ENCODE measurements at places on chromosomes 7 and 10.
A peak's percentile ranks its signal among the peaks of the same experiment; 100 is the strongest.

GRCh38 chr7:20249920-20250319 is 32.7 kb upstream of the MACC1 start:
- no peak for DNase-seq

GRCh38 chr10:91590142-91590903 is 42.5 kb downstream of the PPP1R3C start:
- DNase-seq: peak; percentile 76

DNA sequence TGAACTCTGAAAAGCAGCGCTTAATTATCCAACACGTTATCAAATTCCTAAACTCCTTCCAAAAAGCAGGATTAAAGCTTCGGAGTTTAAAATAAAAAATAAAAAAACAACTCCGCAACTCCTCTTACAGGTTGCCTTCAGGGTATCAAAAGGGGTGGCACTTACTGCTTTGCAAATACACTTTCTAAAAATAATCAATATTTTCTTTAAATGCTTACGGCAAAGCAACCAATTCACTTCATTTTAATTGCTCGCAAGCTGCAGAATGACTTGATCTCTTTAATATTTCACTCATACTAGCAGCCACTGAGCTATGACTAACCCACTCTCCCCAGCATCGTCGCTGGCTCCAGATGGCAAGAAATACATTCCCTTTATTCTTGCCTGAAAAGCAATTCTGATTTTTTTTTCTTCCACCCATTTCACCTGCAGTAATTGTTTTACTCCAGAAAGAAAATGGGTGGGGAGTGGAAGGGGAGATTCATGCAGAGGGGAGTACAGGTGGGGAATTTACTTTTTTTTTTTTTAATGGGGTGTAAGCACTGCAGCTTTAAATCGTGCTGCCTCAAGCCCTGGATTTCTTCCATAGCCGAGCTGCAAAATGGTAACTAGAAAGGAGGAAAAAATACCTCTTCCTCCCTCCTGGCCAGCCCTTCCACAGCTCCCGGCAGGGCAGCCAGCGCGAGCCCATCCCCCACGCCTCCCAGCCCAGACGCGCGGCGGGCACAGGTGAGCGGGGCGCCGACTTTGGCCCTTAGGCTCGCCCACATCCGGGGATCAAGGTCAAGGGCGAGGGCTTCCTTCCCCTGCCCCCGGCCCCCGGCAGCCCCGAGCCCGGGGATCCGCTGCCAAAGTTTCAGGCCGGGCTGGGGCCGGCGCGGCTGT is 54.2 kb upstream of the FHIP2A start:
- DNase-seq: no peak

GRCh38 chr10:37534166-37534565 is 323.2 kb downstream of the ZNF248 start:
- DNase-seq: no peak

DNA sequence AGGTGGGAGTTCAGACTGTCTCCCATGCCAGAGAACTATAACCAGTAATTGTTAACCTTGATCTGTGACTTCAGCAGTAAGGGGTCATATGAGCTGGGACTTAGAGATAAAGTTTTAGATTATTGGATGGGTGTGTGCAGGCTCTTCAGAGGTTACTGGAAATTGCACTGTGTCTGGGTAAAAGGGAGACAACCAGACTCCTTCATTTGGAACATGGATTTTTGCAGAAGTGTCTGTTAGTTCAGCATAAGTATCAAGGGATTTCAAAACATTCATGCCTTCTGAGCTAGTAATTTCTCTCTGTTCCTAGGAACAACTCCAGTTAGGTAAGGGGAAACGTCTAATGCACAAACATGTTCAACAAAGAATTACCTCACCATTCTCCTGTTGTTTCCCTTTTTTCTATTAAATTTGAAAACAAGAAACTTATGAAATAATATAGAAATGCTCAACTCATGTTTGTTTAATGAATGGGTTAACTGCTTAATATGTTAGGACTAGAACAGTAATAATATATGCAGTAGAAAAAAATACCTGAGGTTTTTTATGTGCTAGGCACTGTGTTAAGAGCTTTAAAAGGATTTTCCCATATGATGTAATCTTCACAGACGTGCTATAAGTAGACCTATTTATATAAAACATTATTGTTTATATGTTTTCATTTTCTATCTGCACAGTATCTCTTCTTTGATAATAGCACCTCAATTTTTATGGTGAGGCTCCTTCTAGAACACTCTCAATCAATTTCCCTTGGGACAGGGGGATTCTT is 233.0 kb downstream of the CACNA2D1 start:
- DNase-seq: no peak

- DNase-seq: no peak
These were observed 63.4 kb downstream of the VAX1 start for GRCh38 chr10:117074621-117075020.

DNA sequence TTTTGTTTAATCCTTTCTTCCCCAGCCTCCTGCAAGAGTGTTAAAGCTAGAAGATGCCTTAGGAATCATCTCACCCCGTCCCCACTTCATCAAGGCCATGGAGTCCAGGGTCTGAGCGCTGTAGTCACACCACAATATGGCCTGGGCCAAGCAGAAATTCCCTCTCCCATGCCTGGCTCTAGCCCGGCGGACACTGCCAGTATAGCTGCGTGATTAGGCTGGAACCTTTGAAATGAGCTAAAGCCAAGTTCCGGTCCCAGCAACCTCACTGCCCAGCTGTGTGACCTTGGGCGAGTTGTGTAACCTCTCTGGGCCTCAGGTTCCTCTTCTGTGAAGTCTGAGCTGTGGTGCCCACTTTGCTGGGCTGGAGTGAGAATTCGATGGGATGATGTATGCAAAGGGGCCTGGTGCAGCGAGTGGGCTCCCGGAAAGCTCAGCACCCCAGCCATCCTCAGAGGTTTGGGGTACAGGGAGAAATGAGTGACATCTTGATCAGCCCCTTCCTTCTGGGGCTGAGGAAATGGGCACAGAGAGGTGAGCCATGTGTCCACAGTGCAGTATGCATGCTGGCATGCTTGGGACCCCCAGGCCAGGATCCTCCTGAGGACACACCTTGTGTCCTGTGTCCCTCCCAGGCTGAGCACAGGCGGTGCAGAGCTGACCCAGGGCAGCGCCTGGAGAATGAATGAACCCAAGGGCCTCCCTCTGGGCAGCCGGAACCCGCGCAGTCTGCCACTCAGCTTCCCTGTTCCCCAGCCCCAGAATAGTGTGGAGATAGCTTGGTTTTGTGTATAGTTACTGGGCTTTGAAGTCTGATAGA is 118.6 kb downstream of the ZMIZ1 start:
- DNase-seq: no peak

GRCh38 chr7:105388356-105389087 is at the start of gene SRPK2:
Gene SRPK2 (minus strand): TSS chr7:105388921.
- peak; percentile 88 for DNase-seq

GRCh38 chr10:29998142-29998808 is 61.1 kb downstream of the JCAD start:
- DNase-seq: peak; percentile 81

- peak; percentile 69 for DNase-seq
These were observed 4.8 kb downstream of the KLF6 start for GRCh38 chr10:3780021-3780770.

GRCh38 chr10:100928039-100928438 is 15.3 kb downstream of the SLF2 start:
- DNase-seq: no peak

DNA sequence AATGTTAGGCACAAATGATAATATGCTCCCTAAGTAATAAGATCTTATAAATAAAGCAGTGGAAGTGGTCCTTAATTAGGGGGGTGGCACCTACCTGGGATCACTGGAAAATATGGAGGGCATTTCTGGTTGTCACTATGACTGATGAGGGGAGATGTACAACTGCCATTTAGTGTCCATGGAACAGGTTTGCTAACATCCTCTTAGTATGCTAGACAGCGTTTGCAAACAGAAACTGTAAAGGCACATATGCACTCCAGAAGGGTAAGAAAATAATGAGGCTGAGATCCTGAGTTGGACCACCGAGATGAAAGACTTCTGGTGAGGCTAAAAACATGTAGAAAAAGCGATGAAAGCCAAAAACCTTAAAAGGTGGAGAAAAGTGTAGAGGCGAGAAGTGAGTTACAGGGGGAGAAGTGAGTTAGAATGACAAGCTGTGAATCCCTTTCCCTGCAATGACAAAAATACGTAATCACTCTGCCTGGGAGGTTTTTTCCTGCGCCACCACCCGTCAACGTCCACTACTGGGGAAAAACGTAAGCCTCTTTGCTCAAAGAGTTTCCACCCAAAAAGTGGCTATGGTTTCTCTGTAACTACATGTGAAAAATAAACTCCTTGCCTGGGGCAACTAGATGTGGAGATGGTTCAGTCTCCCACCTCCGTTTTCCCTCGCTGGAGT is 767 bp downstream of the KRIT1 start:
- no peak for DNase-seq

GRCh38 chr10:114824391-114824790 is 2.8 kb downstream of the FHIP2A start:
- no peak for DNase-seq

GRCh38 chr7:151047976-151048815 is at the start of gene ASIC3:
Gene ASIC3 (plus strand): TSS chr7:151048531. CDS start chr7:151048886, 355 bp downstream.
- DNase-seq: no peak

DNA sequence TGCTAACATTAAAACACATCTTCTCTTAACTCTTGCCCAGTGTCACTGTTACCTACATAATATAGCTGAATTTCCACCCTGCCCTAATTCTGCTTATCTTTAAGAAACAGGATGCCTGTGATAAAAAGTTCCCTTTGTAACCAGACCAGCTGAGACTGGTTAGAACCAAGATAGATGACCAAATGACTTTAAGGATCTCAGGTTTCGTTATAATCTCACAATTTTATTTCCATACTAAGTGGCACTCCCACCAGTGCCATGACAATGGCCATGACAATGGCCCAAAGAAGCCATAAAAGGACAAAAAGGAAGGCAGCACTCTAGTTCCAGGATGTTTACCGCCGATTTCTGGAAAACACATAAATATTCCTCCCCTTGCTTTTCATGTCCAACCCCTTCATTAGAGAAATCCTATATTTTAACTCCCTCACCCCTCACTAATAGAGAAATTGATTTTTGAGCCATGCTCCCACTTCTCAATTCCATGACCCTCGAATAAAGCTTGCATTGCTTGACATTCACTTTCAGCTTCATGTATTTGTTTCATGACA is 126.1 kb downstream of the ELAPOR2 start:
- no peak for DNase-seq

- DNase-seq: no peak
These were observed 23.9 kb downstream of the SEM1 start for GRCh38 chr7:96685755-96686154.

DNA sequence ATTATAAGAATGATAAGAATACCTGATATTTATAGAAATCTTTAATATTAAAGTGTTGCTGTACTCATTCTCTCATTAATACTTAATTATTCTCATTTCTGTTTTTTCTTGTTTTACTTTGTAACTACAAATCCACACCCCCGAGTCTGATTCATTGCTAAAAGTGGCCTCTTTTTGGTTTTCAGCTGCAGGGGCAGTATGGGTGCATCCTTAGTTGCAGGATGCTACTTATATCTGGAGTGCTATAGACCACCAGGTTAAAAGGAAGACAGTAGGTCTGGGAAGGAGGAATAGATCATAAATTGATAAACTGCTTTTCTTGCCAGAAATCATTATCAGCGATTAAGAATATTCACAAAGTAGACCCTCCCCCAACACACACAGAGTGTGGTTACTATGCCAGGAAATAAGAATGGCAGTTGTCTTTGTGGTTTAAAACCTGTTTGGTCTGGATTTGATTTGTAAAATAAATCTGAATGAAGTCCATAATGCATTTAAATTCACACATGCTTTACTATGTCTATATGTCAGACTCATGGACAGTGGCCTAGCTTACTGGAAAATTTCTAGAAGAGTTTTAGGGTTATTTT is 96.5 kb downstream of the NRF1 start:
- DNase-seq: no peak

DNA sequence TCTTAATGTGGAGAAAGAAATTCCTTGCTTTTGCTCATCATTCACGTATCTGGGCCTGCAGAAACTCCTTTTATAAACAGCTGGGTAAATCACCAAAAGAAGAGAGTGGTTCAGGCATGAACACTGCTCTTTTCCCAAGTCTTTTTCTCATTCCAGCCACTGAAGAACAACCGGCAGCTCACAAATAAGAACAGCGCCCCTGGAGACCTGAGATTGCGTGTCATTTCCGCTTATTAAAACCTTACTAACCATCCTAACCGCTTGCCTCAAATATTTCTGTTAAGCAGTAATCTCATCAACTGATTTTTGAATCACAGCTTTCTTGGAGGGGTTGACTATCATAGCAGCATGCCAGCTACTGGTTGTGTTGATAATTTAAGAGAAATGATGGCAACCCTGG is 213.0 kb upstream of the PLXNA4 start:
- no peak for DNase-seq

GRCh38 chr10:67015225-67015624 is 89.4 kb downstream of the LRRTM3 start:
- DNase-seq: no peak

GRCh38 chr7:45658716-45659495 is 84.7 kb downstream of the ADCY1 start:
- no peak for DNase-seq

- DNase-seq: no peak
These were observed 2.2 kb downstream of the DNAJC30 start for GRCh38 chr7:73681031-73681430.

DNA sequence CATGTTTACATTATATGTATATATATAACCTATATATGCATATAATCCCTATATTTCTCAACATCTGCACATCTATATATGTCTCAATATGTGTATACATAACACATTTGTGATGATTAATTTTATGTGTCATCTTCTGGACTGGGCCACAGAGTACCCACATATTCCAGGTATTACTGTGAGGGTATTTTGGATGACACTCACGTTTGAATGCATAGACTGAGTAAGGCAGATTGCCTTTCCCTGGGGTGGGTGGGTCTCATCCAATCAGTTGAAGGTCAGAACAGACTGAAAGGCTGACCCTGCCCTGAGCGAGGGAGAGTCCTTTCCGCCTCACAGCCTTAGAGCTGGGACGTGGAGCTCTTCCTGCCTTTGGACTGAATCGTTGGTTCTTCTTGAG is 295.2 kb upstream of the PFKP start:
- DNase-seq: no peak

GRCh38 chr7:71842381-71842780 is 569.8 kb downstream of the CALN1 start:
- DNase-seq: no peak

- DNase-seq: no peak
These were observed 241.4 kb upstream of the PODXL start for GRCh38 chr7:131797841-131798240.

Data from left forelimb (tissue), 1 donor.